ENCODE measurements at places on chromosomes 3 and 15. TPM values are rescaled to one million over a fixed set of nuclear protein-coding genes. Genes with fewer than 3 reads are reported as not detected.

DNA sequence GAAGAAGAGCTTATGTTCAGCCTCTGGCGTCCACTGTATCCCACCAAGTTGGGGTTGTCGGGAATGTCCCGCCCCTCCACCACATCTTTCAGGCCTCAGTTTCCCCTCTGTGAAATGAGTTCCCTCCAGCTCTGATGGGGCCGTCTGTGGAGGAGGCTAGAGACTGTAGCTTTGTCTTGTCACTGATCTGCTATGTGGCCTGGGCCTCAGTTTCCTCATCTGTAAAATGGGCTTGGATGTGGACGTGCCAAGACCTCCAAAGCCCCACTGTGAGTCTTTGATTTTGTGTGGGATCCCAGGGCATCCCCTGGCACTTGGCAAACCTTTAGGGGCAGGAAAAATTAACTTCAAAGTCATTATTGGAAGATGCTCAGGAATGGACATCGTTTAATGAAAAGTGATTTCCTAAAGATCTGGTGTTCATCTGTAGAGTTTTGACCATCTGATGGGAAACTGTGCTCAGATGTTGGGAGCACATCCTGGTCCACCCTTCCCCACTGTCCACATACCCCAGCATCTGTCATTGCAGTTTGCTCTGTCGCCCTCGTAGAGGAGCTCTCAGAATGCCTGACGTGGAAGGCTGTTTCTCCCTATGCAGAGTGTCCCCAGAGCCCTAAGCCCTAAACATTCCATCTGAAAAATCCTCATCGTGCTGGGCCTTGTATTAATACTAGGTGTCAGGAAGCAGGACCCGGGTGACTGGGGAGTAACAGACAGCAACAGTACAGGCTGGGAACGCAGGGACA lies 28.5 kb downstream of the SLC6A6 start:
- DNase-seq = no peak

DNA sequence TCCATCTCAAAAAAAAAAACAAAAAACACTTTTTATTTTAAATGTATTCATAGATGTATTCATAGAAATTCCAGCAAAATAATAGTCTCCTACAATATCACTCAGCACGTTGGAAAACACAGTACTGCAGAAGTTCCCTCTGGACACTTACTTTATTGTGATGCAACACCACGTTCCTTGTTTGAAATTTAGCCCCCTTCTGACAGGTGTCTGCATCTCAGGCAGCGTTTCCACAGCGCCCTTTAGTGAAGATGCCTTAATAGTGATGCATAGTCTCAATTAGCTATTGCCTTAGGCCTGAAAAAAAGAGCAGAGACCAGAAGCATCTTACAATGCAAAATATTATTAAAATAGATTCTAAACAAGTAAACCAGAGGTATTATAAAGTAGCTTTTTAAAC lies 20.3 kb downstream of the IL12A start:
- DNase-seq = no peak

DNA sequence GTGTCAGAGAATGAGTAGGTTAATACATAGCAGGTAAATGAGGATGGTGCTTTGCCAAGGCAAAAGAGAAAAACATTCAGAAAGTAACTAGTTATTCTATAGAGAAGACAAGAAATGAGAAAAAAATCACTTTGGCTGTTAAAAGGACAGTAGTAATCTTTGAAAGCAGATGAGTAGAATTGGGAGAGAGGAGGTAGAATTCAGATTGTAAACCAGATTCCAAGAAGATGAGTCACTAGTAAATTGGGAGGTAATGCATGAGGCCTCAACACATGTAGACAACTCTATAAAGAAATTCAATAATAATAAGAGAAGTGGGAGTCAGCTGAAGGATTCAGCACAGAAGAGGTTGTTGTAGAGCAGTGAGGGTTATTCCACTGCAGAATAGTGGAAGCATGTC lies 81.4 kb downstream of the MBNL1 start:
- no peak for DNase-seq

- no peak for DNase-seq
Measured at GRCh38 chr3:134211797-134212196, 38.9 kb downstream of the RYK start.

PTPRG gene
- 26.0 TPM for total RNA-seq
